AG09309 (cell line): ENCODE measurements at places on chromosomes 11 and 22.

- DNase-seq: no peak
Observed at GRCh38 chr11:19059833-19060232, 684 bp downstream of the MRGPRX2 start.

DNA sequence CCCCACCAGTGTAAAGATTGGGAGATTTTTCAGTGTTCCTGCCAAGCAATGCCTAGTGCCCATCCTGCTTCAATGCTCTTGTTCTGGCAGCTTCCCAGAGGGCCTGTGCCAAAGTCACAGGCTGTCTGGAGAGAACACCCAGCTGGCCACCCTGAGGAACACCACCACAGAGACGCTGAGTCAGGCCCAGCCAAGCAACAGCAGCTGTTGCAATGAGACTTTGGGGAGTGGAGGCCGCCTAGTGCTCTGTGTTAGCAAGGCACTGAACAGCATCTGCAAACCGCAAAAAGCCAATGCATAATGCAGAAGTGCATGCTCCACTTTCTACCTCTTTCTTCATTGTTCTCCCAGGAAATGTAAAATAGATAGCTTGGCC, 168.1 kb downstream of the NXPE2 start:
- DNase-seq: no peak

DNA sequence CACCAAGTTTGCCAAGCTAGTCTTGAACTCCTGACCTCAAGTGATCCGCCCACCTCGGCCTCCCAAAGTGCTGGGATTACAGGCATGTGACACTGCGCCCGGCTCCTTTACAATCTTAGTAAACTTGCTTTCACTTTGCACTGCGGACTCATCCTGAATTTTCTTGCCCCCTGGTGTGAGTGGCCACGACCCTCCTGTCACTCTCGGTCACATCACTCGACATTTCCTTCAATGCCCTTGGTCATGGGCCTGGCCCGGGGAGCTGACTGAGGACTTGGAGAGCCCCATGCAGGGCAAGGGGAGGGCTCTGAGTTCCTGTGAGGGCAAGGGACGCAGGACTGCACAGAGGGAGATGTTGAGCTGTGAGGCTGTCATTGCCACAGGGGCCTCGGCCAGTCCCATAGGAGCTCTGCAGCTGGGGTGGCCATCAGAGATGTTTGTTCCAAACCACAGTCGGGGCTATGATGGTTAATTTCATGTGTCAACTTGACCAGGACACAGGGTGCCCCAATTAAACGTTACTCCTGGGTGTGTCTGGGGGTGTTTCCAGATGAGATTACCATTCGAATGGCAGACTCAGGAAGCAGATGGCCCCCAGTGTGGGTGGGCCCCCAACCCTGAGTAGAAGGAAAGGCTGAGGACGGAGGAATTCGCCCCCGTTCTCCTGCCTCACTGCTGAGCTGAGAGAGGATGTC, 21.2 kb downstream of the A4GALT start:
- no peak for DNase-seq

DNA sequence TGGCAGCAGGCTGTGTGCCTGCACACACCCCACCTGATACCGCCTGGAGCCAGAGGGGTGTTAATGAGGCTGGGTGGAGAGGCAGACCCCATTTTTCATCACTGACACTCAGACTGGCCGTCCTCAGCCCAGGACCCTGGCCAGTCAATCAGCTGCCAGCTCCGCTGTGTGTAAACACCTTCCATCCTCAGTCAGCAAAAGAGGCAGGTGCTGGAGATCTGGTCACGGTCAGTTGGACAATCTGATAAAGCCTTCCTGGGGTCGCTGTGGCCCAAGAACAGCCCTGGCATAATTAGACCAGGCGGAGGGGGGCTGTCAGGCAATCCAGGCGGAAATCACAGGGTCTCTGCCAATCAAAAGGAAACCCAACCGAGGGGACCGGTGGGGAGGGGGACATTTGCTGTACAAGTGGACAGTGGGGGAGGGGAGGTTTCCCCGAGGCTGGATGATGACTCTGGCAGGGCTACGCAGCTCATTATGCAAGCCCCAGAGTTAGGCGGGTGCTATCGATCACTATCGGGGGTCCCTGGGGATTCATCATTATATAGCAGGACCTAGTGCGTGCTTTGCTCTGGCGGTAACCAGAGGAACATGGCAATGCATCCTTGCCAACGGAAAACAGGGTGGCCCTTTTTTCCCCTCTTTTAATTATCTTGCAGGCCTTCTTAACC, 72.9 kb downstream of the ABTB2 start:
- DNase-seq: no peak
